ENCODE measurements at places on chromosomes 1 and 21.

DNA sequence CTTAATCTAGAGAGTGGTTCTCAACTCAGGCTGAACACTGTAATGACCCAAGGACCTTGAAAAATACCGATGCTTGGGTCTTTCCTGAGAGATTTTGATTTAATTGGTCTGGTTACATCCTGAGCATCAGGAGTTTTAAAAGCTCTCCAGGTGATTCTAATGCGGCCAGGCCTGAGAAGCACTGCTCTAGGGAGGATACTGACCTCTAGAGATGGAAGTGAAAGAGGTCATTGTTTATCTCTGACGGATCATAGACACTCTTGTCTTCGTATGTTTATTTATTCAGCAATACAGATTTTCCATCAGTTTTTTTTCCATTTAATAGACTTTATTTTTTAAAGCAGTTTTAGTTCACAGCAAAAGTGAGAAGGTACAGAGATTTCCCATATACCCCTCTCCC is 54.5 kb upstream of the IGSF5 start:
- DNase-seq = no peak

DNA sequence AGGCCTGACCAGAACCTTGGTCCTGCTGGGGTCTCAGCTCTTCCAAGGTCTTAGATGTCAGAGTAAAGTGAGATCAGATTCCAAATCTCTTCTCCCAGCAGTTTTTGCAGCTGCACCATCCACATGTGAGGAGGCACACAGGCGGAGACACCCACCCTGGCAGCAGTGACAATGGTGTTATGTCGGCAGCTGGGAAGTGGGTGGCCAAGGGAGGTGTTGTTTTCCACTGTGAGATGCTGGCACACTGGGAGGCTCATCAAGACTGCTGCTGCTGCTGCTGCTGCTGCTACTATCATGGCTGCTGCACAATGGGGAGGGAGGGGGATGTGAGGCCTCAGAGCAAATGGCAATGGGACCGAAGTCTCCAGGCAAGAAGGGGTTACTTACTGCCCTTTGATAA is 23.6 kb downstream of the CAMK2N1 start:
- no peak for DNase-seq

GRCh38 chr21:43789276-43790009 is at the start of gene RRP1:
RRP1 (plus strand) TSS chr21:43789577; CDS start chr21:43789630, 53 bp downstream.
- DNase-seq = peak; percentile 86

DNA sequence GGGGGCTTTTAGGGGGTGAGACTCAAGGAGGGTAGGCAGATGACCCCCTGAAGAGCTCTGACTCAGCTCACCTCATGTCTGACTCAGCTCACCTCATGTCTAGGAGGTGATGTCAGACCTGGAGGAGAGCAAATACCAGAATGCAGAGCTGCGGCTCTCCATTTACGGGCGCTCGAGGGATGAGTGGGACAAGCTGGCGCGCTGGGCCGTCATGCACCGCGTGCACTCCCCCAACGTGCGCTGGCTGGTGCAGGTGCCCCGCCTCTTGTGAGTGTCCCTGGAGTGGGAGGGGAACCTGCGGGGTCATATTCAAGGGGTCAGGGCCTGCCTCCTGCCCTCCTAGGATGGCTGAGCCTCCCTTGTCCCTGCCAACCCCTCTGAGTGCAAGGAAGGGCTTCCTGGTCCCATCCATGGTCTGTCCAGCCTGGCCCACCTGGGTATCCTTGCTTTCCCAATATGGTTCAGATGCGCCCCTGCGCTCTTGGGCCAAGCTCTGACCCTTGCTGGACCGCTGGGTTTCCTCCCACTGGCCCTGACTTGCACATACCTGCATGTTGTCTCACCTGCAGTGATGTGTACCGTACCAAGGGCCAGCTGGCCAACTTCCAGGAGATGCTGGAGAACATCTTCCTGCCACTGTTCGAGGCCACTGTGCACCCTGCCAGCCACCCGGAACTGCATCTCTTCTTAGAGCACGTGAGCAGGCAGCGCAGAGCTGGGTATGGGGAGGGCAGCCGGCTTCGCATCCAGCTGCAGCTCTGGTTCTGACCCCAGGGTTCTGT is 9.1 kb downstream of the AMPD2 start:
- no peak for DNase-seq

- no peak for DNase-seq
Measured at GRCh38 chr1:59393211-59394180, 96.6 kb downstream of the FGGY start.

DNA sequence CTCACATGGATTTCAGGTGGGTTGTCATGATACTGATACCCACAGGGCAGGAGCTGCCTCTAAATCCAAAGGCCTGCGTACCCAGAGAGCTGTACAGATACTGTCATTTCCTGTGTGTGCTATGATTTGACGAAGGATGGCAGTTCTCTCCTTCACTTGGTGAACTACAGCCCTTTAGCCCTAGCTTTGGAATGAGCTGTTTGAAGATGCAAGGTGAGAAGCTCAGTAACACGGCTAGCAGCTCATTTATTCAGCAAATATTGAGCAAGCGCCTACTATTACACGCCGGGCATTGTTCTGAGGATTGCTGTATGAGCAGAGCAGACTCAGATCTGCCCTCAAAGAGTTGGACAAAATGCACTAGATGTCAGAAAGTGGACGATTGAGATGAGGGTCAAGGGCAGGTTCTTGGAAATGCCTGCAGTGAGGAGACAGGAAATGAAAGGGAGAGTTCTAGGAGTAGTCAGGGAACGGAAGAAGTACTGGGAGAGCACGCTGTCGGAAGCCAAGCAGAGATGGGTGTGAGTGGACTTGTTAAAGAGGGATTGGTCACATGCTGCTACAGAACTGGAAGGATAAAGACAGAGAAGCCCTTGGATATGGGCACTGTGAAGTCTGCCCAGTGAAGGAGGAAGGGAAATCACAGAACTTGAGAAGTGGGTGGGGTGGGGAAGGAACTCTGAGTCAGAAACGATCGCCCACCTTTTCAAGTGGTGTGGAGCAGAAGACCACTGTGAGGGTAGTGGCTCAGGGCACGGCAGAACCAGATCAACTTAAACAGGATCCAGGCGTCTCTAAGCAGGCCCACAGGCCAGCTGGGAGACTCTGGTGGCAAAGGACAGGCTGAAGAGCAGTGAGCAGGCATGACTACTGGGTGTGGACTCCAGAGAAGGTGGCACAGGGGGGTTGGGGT is 7.1 kb downstream of the PTGFRN start:
- no peak for DNase-seq

- DNase-seq = no peak
Measured at GRCh38 chr1:117271959-117272358, 61.2 kb upstream of the VTCN1 start.

GRCh38 chr1:247406014-247406656 is 9.8 kb upstream of the NLRP3 start:
- DNase-seq = no peak

DNA sequence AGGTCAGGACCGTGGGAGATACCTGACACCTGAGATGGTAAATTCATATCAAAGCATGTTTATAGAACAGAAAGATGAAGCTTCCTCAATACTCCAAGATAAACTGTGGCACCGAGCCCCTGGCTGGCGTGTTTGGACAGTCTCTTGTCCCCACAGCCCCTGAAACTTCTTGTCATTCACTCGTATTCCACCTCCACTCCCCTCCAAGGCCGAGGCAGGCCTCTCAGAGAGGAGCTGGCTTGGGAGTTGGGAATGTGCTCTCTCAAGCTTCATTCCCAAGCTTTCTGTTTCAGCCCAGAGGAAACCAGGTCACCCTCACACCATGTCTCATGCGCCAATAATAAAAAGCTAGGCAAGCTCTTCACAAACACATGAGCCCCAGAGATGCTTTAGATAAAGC is 86.1 kb downstream of the NPHP4 start:
- DNase-seq = no peak

DNA sequence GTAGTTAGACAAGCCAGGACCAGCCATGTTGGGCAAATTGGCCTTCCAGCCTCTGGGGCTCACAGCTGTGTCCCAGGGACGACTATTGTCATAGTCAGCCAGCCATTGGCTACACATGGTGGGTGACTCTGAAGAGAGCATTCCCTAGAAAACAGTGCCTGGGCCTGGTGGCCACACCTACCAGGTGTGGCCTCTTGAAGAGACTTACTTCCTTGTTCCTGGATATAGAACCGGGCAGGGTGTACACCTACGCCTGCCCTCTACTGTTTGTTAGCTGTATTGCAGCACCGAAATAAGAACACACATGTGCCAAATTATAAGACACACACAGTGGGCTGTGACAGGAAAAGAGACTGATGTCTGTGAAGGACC is 134.6 kb upstream of the ARHGEF16 start:
- no peak for DNase-seq

- no peak for DNase-seq
Measured at GRCh38 chr1:41752514-41753170, 166.1 kb downstream of the HIVEP3 start.

DNA sequence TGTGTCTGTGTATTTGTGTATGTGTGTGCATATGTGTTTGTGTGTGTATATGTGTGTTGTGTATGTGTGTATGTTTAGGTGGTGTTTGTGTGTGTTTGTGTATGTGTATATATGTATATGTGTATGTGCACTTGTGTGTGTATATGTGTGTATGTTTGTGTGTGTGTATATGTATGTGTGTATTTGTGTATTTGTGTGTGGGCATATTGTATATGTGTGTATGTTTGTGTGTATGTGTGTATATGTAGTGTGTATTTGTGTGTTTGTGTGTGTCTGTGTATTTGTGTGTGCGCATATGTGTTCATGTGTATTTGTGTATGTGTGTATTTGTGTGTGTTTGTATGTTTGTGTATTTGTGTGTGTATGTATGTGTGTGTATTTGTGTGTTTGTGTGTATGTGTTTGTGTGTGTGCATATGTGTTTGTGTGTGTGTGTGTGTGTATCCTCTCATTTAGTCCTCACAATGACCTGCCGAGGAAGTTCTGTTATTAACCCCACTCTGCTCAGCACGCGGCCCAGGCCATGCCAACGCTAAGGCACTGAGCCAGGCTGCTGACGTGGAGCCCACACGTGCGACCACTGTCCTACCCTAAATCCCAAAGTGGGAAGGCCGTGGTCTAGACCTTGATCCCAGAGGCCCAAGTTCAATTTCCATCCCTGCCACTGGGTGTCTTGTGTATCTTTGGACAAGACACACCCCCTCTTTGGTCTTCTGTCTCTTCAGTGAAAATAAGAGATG is 43.2 kb upstream of the TMEM51 start:
- DNase-seq = no peak

DNA sequence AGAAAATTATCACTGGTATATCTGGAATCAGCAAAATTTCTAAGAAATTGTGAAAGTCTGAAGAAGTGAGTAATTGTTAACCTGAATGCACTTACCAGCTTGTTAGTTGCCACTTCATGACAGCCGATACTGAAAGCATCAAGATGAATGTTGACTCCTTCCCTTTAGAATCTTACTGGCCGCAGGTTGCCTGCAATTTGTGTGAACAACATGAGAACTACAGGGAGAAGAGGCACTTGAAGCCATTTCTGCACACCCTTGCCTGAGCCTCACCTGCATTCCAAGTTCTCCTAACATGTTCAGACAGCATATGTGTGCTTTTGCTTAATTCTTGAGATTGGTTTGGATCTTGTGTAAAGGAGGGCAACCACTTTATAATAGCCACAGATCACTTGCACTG is 59.2 kb upstream of the SSX2IP start:
- DNase-seq = no peak

GRCh38 chr1:15443281-15443680 is 5.0 kb downstream of the CTRC start:
- no peak for DNase-seq

GRCh38 chr1:214362188-214362882 is 81.4 kb downstream of the SMYD2 start:
- DNase-seq = no peak

DNA sequence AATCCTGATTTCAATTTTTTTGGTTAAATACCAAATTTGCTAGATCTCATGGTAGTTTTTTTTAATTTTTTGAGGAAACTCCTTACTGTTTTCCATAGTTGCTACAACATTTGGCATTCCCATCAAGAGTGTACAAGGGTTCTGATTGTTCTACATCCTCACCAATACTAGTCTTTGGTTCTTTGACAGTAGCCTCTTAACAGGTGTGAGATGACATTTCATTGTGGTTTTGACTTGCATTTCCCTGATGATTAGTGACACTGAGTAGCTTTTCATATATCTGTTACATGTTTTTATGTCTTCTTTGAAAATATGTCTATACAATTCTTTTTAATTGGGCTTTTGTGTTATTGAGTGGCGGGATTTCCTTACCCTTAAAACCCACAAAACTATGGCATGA is 20.9 kb upstream of the RGS13 start:
- DNase-seq = no peak

GRCh38 chr21:45865106-45865835 is 116.3 kb upstream of the COL6A1 start:
- no peak for DNase-seq

- peak; percentile 61 for DNase-seq
Measured at GRCh38 chr1:156656806-156657740, 15.2 kb downstream of the BCAN start.

- no peak for DNase-seq
Measured at GRCh38 chr1:153771261-153771660, 3.9 kb upstream of the SLC27A3 start.

DNA sequence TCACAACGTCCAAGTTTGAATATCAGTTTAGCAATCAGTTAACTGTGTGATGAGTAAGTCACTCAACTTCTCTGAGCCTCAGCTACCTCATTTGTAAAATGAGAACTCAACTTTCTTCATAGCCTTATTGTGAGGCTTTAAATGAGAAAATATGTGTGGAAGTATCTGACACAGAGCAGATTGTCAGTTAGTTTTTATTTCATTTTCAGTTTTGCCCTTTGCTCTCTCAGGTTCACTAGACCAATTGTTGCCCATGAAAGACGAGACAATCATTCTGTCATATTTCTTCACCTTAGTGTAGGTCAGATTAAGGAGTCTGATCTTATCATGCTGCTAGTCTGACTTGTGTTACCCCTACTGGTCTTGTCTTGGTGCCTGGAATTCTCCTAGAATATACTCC is 232.8 kb upstream of the PTBP2 start:
- DNase-seq = no peak

DNA sequence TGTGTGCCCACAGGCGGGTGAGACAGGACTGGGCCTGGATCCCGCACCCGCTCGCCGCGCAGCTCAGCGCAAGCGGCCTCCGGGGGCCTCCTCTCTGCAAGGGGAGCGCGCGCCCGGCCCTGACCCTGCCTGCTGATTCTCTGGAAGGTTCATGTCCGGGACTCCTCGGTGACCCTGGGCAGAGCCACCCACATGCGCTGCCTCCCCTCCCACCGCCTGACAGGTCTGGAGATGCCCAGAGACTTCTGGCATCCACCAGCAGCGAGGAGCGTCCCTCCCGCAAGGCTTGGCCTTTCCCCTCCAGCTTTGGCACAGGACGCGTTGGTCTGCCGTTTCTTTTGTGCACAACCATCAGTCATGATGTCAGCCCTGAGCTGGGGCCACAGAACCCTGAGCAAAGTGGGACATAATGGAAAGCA is 42.0 kb upstream of the COL6A2 start:
- no peak for DNase-seq

GRCh38 chr21:35005077-35005476 is 44.0 kb downstream of the RUNX1 start:
- no peak for DNase-seq

GRCh38 chr1:234604495-234605398 is 5.2 kb downstream of the IRF2BP2 start:
- DNase-seq = no peak

GRCh38 chr1:6059866-6060265 is 14.2 kb downstream of the KCNAB2 start:
- no peak for DNase-seq
